ENCODE measurements at places on chromosomes 6 and 20. TPM values are rescaled to one million over a fixed set of nuclear protein-coding genes. Genes with fewer than 3 reads are reported as not detected.

SLC26A8 gene
- not detected for total RNA-seq

MRPS10 gene
- total RNA-seq, result 28.4 TPM

RAET1E gene
- not detected for total RNA-seq

BPI gene
- total RNA-seq, result not detected

VEGFA gene
- 48.1 TPM for total RNA-seq

NRN1 gene
- 4.1 TPM for total RNA-seq

STK4 gene
- total RNA-seq, result 204 TPM

PACSIN1 gene
- total RNA-seq, result 1.8 TPM

KIAA0408 gene
- 12.2 TPM for total RNA-seq

ENPP5 gene
- total RNA-seq, result not detected

SALL4 gene
- total RNA-seq, result not detected

CTNNBL1 gene
- total RNA-seq, result 64.3 TPM

DDAH2 gene
- total RNA-seq, result 23.9 TPM

GJA1 gene
- not detected for total RNA-seq

ARFGAP1 gene
- total RNA-seq, result 80.1 TPM

ARFGEF3 gene
- 0.55 TPM for total RNA-seq

PPP2R5D gene
- 56.8 TPM for total RNA-seq

ZSCAN31 gene
- 1.0 TPM for total RNA-seq

TTLL9 gene
- total RNA-seq, result not detected

TRIM40 gene
- not detected for total RNA-seq

FAM217A gene
- total RNA-seq, result not detected

C20orf144 gene
- 0.33 TPM for total RNA-seq

LIN28B gene
- total RNA-seq, result not detected

NEDD9 gene
- 60.1 TPM for total RNA-seq

PBOV1 gene
- total RNA-seq, result not detected

COL19A1 gene
- 0.03 TPM for total RNA-seq

TMEM217 gene
- total RNA-seq, result 2.1 TPM

RAET1L gene
- not detected for total RNA-seq

RIPPLY2 gene
- not detected for total RNA-seq

PSORS1C2 gene
- total RNA-seq, result not detected

GABRR1 gene
- not detected for total RNA-seq

HAO1 gene
- not detected for total RNA-seq

SRPK1 gene
- total RNA-seq, result 83.0 TPM

TLDC2 gene
- not detected for total RNA-seq

LRRN4 gene
- not detected for total RNA-seq

BNIP5 gene
- total RNA-seq, result not detected

SMIM29 gene
- 38.3 TPM for total RNA-seq

SLC44A4 gene
- total RNA-seq, result 0.38 TPM

WRNIP1 gene
- 42.1 TPM for total RNA-seq

DPPA5 gene
- not detected for total RNA-seq

MEA1 gene
- total RNA-seq, result 60.6 TPM

IP6K3 gene
- not detected for total RNA-seq

TRIM15 gene
- not detected for total RNA-seq

PDE10A gene
- not detected for total RNA-seq

MKKS gene
- total RNA-seq, result 7.1 TPM

POM121L2 gene
- total RNA-seq, result not detected

SYNDIG1 gene
- total RNA-seq, result not detected

CLIC5 gene
- total RNA-seq, result 7.4 TPM

ESF1 gene
- 10.6 TPM for total RNA-seq
